Ovary (tissue), 10 donors: ENCODE measurements at places on chromosomes 5 and 9.

DNA sequence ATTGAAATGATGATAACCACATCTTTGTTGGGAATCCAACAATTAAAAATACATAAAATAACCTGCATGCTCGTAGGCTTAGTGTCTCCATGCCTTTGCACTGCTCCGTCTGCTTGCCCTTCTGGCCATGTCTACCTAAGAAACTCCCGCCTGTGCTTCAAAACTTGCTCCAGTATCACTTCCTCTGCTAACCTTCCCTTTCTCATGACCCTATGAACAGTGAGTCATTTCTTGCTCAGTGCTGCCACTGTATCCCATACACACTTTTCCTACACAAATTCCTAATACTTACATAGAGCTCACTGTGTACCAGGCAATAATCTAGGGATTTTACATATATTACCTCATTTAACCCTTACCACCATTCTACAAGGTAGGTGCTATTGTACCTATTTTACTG is 33.5 kb downstream of the TMEM245 start:
- no peak for DNase-seq

DNA sequence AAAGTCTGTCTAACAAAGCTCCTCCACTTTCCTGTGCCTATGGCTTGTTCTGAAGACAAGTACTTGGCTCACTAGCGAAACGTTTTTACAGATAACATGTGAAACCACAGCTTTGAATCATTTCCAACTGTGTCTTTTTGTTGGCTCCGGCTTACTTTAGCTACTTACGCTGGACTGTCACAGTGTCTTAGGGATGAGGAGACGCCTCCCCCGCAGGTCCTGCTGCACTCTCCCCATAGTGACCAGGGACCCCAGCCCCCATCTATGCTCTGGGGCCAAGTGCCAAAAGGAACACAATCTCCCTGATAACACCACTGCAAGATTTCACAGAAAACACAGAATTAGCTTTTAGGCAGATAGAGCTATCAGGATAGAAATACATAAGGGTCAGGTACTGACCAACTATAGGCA is 219.1 kb downstream of the ADAMTS6 start:
- peak; percentile 11 for DNase-seq

- DNase-seq: no peak
Measured at GRCh38 chr5:72187388-72188075, 80.3 kb downstream of the MAP1B start.

DNA sequence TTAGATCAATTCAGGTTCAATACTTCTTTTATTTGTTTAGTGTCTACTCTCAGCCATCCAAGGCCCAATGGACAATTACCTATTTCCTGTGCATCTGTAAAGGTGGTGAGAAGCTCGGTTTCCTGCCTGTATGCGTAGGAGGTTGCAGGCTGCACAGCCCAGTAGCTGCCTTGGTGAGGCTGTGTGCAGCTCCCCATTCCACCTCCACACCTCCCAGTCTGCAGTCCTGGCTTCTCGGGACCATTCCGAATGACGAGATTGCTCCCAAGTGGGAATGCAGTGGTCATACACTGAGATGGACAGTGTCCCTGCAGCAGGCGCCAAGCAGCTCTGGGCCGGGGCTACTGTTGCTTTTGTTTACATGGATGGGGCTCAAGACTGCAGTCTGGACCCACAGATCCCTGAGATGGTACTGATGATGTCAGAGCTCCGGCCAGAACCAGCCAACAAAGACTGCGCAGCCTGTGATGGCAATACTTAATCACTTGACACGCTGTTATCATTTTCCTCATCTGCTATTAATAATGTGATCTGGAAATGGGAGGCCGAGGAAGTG is 206.1 kb upstream of the IRX1 start:
- DNase-seq: no peak

DNA sequence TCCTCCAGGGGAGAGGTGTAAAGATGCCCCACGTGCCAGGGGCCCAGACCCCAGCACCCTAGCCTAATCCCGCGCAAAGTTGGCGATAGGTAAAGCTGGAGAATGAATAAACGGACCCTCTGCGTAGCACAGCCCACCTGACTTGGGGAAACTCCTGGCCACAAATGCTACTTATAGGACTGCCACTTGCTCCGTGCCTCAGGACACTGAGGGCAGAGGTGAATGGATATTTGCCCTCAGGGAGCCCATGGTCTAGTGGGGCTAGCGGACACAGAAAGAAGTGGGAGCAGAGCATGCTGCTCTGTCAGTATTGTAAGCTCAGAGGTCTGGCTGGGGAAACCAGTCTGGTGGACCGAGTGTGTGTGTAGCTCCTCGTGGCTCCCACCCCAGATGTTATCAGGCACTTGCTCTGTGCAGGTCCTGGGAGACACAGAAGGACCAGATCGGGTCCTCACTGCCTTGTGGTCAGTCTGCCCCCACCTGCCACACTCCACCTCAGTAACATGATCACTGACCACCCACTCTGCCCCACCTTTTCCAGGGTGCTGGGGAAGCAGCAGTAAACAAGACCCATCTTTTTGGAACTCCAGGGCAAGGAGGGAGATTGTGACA is 841 bp downstream of the GRK6 start:
- DNase-seq: no peak

GRCh38 chr5:138458856-138459255 is 6.4 kb upstream of the EGR1 start:
- no peak for DNase-seq

- no peak for DNase-seq
Measured at GRCh38 chr9:137918331-137919094, 40.9 kb downstream of the CACNA1B start.

- no peak for DNase-seq
Measured at GRCh38 chr9:21289848-21290247, 15.3 kb downstream of the IFNA5 start.
